ENCODE measurements at places on chromosomes 16 and 17. TPM values are rescaled to one million over a fixed set of nuclear protein-coding genes. Genes with fewer than 3 reads are reported as not detected.

TERB1 gene
- total RNA-seq = not detected

CCDC200 gene
- not detected for total RNA-seq

RNF222 gene
- total RNA-seq = not detected

CCL11 gene
- total RNA-seq = not detected

EVPLL gene
- not detected for total RNA-seq

DNA sequence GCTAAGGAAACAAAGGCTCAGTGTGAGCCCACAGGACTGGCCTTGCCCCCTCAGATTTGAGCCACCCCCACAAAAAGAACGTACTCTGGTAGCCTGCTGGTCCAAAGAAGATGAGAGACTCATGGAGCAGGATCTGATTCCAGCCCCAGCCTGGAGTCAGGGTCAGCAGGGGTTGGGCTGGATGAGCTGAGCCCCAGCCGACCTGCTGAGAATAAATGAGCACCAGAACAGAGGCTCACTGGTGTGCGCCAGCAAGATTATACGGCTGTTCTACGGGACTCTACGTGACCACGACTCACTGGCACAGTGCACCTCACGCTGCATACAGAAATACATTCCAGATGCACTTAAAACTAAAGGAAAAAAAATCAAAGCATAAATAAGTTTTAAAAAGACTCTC lies 186.0 kb upstream of the RPL38 start:
- no peak for DNase-seq
- H3K27me3 ChIP-seq = no peaks in the 10 kb centered on the region
- H3K4me3 ChIP-seq = no peak overlapping the region
- no peaks in the 10 kb centered on the region for H3K36me3 ChIP-seq
- peak overlapping the region; percentile 65 for H3K27ac ChIP-seq

- H3K27ac ChIP-seq = no peak overlapping the region
- H3K4me1 ChIP-seq = peaks cover 42% of the 10 kb centered on the region
- peak; percentile 73 for DNase-seq
- H3K27me3 ChIP-seq = no peaks in the 10 kb centered on the region
- peaks cover 6% of the 10 kb centered on the region for H3K36me3 ChIP-seq
- peak overlapping the region; percentile 61 for H3K4me3 ChIP-seq
Measured at GRCh38 chr17:78734793-78735641, 47.1 kb downstream of the CYTH1 start.

GRCh38 chr17:64180089-64181073 lies 50.4 kb upstream of the ERN1 start:
- no peak overlapping the region for H3K4me3 ChIP-seq
- H3K36me3 ChIP-seq = peaks cover 8% of the 10 kb centered on the region
- DNase-seq = no peak

DNA sequence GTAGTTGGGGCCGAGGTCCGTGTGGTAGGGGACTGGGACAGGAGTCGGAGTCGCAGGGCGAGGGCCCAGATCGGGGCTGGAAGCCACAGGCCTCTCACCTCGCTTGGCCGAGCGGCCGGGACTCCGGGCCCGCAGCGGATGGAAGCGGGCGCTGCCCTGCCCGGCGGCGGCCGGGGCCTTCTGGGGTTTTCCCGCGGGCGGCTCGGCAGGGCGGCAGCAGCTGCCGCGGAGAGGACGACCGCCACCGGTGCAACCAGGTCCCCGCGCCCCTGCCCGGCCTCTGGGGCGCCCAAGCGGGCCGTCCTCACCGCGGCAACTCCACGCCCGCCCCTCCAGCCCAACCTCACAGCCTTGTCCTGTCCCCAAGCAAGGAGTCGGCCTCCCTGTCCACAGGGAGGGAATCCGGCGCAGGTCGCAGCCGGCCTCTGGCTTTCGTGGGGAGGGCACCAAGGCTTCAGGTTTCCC lies 15.6 kb upstream of the UTP6 start:
- H3K36me3 ChIP-seq = no peaks in the 10 kb centered on the region
- H3K4me3 ChIP-seq = no peak overlapping the region
- no peak for DNase-seq
- no peaks in the 10 kb centered on the region for H3K4me1 ChIP-seq
- no peaks in the 10 kb centered on the region for H3K27me3 ChIP-seq

GRCh38 chr17:76272541-76273444 lies 7.6 kb downstream of the UBALD2 start:
- no peak overlapping the region for H3K4me3 ChIP-seq
- H3K27ac ChIP-seq = peak overlapping the region; percentile 57
- peaks cover 11% of the 10 kb centered on the region for H3K36me3 ChIP-seq

Measured in endodermal cell (in vitro differentiated cells).